ENCODE measurements at places on chromosomes 5 and 9.

DNA sequence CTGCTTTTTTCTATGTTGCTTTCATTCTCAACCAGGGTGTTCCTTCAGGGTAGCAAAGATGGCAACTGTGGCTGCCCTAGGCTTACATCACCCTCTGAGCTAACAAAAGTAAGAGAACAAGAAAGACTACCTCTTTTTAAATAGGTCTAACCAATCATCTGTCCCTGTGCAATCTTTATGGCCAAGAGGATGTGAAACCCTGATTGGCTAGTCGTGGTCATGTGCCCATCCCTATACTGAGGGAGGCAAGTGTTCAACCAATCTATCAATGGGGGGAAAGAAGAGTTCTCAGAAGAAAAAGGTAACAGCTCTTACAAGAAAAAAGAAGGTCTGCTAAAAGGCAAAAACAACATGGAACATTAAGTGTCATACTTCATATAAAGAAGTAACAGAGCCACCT is 11.7 kb upstream of the SNCAIP start:
- DNase-seq = no peak

DNA sequence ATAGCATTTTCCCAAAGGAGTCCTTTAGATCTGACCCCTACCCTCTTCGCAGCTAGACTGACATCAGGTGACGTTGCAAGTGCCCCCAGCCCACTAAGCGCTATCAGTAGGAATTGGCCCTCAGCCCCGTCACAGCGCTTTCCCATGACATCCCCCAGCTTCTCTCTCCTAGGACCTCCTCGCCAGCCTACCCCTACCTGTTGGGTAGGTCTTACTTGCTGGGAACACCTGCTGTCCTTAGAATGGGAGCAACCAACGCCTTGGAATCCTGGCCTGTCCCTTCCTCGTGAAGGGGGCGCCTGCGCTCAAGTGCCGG is 584 bp upstream of the PIP5K1B start:
- no peak for DNase-seq

GRCh38 chr9:78406146-78406545 is 109.2 kb downstream of the PSAT1 start:
- no peak for DNase-seq

DNA sequence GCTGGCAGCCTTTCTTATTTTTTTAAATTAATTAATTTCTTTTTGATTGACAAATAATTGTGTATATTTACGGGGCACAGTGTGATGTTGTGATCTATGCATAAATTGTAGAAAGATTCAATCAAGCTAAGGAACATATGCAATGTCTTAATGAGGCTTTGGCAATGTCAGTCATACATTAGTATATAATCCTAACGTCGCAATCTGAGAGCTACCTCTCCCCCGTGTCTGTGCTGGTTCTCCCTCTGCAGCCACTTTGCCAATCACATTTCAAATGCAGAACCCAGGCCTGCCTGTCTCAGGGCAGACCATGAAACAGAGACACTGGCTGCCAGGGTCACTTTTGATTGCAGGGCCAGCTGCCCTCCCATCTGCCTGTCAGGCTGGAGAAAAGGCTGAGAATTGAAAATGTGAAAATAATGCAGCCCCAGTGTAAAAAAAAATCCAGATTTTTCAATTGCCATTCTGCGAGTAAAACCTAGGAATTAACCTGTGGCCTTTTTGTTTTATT is 56.3 kb downstream of the SLC24A2 start:
- DNase-seq = no peak

- DNase-seq = peak; percentile 44
Observed at GRCh38 chr9:4985386-4986266, 554 bp downstream of the JAK2 start.

- DNase-seq = no peak
Observed at GRCh38 chr5:140338336-140338735, 8.1 kb downstream of the HBEGF start.

DNA sequence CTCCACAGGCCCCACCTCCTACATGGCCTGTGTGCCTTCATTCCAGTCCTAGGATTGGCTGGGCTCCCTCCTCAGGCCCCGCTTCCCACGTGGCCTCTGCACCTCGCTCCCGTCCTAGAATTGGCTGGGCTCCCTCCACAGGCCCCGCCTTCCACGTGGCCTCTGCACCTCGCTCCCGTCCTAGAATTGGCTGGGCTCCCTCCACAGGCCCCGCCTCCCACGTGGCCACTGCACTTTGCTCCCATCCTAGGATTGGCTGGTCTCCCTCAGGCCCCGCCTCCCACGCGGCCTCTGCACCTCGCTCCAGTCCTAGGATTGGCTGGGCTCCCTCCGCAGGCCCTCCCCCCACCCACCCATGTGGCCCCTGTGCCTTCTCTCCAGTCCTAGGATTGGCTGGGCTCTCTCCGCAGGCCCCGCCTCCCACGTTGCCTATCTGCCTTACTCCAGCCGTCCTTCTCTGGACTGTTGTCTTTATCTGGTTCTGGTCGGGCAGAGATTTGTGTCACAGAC is 45.3 kb upstream of the CACNA1B start:
- no peak for DNase-seq

DNA sequence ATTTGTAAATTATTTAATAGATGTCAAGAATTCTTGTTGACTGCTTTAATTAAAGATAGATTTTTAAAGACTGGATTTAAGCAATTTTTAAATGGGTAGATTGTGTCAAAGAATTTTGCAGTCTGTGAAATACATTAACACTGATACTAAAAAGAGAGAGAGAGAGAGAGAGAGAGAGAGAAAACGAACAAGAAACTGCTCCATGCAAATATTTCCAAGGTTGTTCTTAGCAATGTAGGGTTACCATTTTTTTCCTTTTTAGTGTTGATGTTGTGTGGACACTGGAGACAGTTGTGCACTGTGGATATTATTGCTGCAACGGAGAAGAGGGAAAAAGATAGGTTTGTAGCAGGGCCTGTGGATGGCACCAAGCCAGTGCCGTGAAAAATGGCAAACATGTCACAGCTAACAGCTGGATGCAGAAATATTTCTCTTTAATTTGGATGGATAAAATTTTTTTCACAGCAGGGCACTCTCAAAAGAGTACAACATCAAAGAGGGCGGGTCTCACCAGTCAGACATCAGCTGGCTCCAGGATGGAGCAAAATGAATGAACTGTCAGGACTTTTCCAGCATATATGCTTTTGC is 58.2 kb downstream of the PRDM6 start:
- no peak for DNase-seq

DNA sequence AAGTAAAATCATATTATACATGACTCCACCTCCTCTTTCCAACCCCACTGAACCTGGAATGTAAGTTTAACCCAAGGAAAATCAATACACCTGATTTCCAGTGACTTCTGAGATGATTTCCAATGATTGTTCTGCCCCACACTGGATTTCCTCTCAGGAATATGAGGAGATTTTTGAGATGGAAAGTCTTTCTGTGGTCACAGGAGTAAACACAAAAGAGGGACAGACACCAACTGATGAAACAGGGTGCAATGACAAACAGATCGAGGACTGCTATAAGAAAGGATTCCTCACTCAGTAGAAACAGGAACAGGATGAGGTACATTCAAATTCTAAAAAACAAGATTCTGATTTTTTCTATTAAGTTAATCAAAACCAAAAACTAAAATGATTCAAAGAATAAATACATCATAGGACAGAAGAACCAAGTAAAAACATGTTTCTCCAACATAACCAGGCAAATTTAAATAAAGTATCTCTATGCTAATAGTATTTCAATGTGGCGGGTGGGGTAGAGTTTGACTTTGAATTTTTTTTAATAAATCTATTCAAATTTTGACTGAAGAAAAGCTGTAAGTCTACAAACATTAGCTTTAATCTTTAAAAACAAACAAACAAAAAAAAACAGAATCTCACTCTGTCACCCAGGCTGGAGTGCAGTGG is 42.1 kb downstream of the DTWD2 start:
- DNase-seq = no peak

- peak; percentile 88 for DNase-seq
Observed at GRCh38 chr9:447230-448025, 232.8 kb downstream of the DOCK8 start.

DNA sequence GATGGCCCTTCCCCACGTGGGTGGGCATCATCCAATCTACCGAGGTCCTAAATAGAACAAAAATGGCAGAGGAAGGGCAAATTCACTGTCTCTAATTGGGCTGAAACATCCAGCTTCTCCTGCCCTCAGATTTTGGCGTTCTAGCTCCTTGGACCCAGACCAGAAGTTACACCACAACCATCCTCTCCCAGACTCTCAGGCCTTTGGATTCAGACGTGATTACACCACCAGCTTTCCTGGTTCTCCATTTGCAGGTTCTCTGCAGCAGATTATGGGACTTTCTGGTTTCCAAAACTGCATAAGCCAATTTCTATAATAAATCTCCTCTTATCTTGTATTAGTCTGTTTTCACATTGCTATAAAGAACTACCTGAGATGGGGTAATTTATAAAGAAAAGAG is 73.6 kb upstream of the STARD4 start:
- no peak for DNase-seq

DNA sequence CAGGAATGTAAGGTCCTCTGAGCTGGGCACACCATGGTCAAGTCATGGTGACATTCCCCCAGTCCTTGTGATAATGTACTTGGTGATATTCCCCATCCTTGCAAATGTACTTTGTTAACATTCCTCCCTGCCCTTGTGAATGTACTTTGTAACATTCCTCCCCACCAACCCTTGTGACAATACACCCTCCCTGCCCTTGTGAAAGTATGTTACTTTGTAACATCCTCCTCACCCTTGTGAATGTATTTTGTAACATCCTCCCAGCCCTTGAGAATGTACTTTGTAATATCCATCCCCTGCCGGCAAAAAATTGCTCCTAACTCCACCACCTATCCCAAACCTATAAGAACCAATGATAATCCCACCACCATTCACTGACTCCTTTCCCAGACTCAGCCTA is 53.3 kb downstream of the RAPGEF6 start:
- no peak for DNase-seq

DNA sequence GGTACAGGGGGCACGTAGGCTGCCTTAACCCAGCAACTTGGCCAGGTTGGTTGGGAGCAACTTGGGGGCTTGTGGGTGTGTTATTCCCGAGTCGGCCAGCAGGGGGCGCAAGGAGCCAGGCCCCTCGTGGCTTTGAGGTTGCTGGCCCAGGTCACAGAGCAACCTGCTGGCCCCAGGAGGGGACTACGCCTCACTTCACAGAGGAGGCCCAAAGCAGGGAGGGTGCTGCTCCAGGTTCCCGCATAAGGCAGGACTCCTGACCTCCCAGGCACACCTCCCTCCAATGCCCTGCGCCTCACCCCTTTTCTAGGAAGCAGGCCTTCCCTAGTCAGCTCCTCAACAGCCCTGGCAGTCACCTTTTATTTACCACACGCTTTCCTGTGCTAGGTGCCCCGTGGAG is 18.1 kb downstream of the KYAT1 start:
- peak; percentile 74 for DNase-seq

DNA sequence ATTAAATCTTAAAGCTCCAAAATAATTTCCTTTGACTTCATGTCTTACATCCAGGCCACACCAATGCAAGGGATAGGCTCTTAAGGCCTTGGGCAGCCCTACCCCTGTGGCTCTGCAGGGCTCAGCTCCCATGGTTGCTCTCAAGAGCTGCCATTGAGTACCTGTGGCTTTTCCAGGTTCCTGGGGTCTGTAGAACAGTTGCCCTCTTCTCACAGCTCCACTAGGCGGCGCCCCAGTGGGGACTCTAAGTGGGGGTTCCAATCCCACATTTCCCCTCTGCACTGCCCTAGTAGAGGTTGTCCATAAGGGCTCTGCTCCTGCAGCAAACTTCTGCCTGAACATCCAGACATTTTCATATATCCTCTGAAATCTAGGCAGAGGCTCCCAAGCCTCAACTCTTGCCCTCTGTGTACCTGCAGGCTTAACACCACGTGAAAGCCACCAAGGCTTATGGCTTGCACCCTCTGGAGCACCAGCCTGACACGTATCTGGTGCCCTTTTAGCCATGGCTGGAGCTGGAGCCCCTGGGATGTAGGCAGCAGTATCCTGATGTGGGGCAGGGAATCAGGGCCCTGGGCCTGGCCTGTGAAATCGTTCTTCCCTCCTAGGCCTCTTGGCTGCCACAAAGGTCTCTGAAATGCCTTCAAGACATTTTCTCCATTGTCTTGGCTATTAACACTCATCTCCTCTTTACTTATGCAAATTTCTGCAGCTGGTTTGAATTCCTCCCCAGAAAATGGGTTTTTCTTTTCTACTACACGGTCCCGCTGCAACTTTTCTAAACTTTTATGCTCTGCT is 185.1 kb downstream of the SMARCA2 start:
- DNase-seq = no peak

- DNase-seq = peak; percentile 26
Observed at GRCh38 chr9:113350937-113351336, 1.6 kb downstream of the BSPRY start.

- DNase-seq = peak; percentile 29
Observed at GRCh38 chr9:15423231-15423985, 732 bp downstream of the SNAPC3 start.

GRCh38 chr5:8825139-8825757 is 720.6 kb downstream of the SEMA5A start:
- no peak for DNase-seq

GRCh38 chr5:73999297-73999696 is 373.3 kb downstream of the ARHGEF28 start:
- no peak for DNase-seq

DNA sequence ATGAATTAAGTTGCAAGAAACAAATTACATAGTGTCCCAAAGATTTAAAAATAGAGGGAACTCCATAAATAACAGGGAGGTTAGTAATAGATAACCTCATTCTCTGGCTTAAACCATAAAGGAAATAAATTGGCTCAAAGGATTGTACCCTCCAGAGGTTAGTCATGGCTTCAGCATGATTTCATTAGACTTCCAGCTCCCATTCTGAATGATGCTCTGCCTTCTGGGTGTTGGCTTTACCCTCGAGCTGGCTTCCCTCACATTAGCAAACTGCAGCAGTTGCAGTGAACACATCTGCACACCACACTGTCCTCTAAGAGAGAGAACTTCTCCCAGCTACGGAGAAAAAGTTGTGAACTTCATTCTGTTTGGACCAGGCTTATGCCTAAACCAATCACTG is 70.4 kb downstream of the RGS7BP start:
- DNase-seq = no peak

- no peak for DNase-seq
Observed at GRCh38 chr5:76664079-76664478, 40.9 kb upstream of the F2RL2 start.

GRCh38 chr5:139061274-139061673 is 136.9 kb downstream of the SIL1 start:
- no peak for DNase-seq

DNA sequence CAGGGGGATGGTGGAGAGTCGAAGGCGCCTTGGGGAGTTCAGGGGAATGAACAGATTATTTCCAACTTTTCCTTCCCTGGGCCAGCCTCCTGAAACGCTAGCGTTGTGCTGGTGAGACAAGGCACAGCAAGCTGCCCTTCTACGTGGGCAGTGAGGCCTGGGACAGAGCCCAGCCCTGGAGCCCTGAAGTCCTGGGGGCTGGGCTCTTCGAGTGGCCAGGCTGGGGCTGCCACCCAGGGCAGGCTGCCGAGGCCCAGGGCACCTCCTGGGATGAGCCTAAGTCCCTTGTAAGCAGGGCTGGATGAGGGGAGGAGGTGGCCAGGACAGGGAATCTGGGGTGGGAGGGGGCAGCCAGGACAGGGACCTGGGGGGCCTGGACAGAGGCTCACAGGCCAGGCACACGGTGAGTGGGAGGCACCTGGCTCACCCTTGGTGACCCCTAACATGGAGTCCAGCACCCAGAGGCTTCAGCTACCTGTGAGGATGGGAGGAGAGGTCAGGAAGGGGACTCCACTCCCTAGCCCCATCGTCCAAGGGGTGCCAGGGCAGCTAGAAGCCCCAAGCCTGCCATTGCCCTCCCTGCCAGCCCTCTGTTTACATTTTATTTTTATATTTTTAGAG is 1.3 kb upstream of the LCN12 start:
- no peak for DNase-seq
